ENCODE measurements at places on chromosomes 5 and 9.

- DNase-seq, result no peak
Observed at GRCh38 chr5:100043475-100043874, 491.7 kb upstream of the FAM174A start.

GRCh38 chr5:141094481-141095262, at the start of gene PCDHB2:
Gene PCDHB2, plus strand, starts transcription at chr5:141094615. Its CDS starts 176 bp downstream, at chr5:141094791.
- peak; percentile 27 for DNase-seq

DNA sequence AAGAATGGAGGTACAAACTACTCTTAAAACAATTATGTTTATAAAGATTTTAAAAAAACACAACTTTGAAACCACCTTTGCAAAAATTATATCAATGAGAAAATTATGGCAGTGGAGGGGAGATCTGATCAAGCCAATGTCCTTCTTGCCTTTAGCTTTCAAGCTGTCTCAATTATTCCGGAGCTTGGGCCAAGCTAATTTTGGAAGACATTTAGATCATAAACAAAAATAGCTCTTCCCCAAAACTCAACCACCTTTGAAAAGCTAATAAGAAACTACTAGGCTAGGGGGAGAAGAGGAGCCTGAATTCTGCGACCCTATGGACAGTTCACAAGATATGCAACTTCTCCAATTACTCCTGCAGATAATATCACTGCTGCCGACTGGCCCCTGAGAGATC, 263.3 kb downstream of the ICE1 start:
- no peak for DNase-seq

DNA sequence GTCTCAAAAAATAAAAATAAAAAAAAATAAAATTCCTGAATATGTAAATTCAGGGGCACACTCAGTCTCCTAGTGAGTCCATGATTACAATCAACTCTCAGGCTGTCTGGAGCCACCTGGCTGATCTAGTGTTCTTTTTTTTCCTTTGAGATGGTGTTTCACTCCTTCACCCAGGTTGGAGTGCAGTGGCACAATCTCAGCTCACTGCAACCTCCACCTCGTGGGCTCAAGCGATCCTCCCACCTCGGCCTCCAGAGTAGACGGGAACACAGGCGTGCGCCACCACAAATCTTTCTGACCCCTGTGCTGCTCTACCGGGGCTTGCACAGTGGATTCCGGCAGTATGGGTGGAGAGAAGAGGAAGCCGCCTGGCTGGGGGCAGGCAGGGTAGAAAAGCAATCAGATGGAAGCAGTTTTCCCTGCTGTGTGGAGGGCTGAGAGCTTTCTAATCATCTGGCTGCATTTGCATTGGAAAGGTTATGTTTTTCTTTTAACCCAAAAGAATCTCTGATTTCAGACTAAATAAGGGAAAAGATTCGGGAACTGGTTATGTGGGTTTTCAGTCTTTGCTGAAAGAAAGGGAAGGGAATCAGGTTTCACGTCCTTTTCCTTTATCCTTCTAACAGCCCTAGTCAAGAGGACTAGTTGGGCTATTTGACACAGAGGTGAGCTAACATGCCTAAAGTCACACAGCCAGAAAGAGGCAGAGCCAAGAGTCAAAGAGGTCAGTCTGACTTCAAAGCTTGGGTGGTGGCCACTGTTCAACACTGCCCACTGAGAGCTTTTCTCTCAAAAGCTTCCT, 26.3 kb upstream of the CORO2A start:
- DNase-seq, result no peak

DNA sequence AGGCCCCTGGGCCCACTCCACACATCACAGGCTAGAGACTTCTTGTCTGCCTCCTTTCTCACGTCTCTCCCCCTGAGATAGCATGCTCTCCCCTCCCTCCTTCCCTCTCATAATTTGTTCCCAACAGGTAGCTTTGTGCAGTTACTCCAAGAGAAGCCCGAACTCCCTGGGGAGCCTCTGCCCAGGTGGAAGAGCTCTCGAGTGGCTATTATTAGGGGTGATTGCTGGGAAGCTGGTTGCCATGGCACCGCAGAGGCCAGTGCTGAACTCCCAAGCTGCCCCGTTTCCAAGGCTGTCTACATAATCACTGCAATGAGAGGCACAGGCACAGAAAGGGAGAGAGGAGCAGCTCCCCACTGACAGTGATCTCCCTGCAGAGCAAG, 104.7 kb upstream of the GPR151 start:
- DNase-seq, result no peak

- no peak for DNase-seq
Observed at GRCh38 chr5:135606431-135606830, 27.6 kb upstream of the CXCL14 start.
